ENCODE measurements at places on chromosomes 6 and 20.

DNA sequence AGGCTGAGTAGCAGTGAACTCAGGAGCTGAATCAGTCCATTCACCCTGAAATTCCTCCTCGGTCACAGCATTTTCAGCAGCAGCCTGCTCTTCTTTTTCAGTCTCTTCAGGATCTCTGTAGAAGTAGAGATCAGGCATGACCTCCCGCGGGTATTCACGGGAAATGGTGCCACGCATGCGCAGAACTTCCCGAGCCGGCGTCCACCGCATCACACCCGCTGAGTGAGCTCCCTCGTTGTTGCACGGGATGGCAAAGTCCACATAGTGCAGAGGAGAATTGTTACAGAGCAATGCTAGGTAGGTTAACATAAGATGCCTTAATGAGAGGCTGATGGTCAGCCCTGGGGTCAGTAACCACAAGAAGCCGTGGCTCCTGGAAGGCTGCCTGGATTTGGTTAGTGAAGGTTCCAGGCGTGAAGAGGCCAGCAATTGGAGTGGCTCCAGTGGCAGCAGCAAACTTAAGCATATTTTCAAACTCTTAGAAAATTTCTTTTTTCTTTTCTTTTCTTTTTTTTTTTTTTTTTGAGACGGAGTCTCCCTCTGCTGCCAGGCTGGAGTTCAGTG, 113.5 kb upstream of the HDAC2 start:
- no peak for DNase-seq

GRCh38 chr20:1423625-1424106, 30.8 kb upstream of the FKBP1A start:
- no peak for DNase-seq

DNA sequence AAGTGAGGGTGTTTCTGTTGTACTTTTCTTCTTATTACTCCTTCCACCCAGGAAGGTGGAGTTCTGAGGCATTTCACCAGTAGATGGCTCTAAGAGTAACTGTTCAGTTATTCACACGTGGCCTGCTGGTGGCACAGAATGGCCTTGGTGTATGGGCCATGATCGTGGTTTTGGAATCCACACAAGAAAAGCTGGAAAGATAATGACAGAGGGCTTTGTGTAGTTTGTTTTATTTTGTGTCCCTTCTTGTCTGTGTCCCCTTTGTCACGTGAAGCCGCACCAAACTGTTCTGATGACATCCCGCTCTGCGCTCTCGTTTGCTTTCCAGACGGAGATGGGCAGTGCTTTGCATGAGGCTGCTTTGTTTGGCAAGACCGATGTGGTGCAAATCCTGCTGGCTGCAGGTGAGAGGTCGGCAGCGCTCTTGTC, 93.4 kb downstream of the ANKS1A start:
- DNase-seq: no peak

DNA sequence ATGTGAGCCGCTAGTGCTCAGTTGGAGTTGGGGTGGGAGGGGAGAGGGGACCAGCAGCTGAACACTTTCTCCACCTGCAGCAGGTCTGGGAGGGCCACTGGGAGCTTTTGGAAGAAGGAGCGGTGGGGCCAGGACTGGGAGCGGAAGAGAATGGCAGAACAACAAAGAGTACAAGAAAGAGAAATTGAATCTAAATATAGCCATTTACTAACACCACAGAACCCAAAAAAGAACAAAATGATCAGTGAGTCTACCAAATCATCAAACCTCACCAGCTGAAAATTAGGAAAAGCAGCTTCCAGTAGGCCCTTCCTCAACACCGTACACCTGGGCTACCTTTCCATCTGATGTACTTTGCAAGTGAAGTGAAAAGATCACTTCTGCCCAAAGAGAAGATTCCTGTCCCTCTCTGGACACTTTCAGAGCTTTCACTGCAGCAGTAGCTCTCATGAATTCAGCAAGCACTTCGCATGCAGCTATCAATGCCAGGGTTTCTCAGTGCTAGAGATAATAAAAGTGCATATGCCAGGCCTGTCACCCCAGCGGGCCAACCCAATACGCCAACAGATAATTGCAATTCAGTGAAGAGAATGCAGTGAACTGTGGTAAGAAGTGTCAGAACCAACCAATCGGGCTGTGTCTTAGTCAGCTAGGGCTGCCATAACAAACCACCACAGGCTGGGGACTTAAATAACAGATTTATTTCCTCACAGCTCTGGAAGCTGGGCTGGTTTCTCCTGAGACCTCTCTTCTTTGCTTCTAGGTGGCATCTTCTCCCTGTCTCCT, 597 bp downstream of the LY86 start:
- no peak for DNase-seq

DNA sequence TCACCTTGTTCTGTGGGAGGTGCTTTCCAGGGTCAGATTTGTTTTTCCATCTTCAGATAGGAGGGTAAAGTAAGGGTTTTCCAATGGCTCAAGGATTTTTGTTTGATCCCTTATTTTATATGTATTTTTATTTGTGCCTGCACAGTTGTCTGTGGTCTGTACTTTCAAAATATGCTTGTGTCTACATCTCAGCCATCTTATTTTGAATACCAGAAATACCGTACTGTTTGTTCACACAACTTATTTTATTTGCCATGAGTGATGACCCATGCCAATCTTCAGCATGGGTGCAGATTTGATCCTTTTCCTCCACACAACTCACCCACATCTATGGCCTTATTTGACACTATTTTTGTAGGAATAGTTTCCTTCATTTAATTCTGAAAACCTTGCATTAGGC, 72.2 kb upstream of the PTCHD4 start:
- DNase-seq: no peak

DNA sequence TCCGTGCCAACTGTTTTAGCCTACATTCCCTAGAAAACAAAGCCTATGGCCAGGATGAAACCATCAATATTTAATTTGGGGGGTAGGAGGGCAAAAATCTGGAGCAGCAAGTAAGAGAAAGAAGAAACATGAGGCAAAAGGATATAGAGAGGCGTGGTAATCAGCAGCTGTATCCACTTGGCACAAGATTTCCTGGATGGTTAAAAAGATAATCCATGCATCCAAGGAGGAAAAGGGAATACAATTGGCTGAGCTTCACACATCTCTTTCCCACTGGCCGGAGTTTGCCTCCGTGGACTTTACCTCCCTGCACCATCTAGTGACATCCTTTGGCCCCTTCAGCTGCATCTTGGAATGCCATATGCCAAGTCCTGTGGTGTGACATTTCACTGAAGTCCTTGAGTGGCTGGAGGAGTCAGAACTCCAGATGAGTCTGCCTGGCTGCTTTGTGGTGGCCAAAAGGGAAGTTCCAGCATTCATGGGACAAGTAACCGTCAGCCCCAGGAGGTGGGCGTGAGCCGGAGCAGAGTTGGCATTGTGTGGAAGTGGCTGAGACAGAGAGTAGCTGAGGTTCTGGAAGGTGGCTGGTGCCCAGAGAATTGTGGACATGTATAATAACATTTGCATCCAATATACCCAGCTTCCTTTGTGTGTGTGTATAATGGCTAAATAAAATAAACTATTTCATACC, 13.7 kb upstream of the TMX4 start:
- DNase-seq: no peak

DNA sequence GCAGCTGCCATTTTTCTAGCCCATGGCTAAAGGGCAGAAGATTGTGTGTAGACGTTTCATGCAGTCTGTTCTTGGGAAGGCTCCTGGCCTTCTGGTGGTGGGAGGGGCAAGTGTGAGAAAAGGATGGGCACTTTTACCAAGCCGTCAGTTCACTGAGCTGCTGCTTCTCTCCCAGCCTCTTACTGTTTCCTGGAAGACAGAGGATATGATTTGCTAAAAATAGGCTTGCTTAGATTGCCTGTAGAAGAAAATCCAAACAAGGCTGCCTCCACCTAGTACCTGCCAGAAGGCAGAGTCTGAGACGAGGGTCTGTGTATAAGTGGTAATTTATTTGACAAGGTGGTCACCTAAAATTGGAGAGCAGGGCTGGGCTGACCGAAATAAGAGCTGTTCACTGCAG, 7.5 kb downstream of the KIZ start:
- DNase-seq: no peak

DNA sequence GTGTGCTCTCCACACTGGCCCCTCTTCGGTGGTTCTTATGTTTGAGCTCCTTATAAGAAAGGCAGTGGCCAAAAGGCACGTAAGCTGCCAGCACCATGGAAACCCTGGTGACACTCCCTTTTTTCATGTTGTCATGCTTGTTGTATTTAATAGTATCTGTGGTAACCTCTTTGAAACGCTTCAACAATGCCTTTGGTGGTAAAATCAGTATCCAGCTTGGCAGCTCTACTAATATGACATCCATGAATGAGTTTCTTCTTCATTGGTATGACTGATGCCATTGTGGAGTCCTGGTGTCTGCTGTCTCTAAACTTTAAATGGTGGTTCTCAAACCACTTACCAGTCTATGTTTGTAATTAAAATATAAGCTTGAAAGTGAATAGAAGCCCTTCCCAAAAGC, 10.7 kb upstream of the MYLK2 start:
- DNase-seq: no peak

- DNase-seq: no peak
Measured at GRCh38 chr6:45398075-45398813, 20.5 kb upstream of the SUPT3H start.

GRCh38 chr6:155738602-155739105, 283.0 kb upstream of the NOX3 start:
- no peak for DNase-seq

DNA sequence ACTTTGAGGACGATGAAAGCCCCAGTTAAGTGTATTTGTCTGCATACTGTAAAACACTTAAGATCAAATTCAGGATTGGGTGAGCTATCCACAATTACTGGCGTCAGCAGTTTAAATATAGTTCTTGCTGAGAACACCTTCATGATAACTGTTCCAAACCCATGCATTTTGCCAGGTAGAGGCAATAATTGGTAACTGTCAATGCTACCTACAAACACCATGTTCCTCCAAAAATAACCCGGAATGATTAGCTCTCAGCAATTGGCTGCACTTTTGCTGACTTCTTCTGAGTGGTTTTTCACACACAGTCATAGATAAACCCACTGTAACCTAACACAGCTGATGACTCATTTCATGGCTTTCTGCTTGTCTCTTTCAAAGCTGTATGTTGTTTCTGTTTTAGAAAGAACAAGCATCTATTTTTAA, 1358.6 kb upstream of the GJE1 start:
- DNase-seq: no peak

GRCh38 chr20:60553095-60553494, 594.9 kb downstream of the CDH26 start:
- no peak for DNase-seq

- DNase-seq: no peak
Measured at GRCh38 chr6:14797875-14798593, 447.8 kb upstream of the JARID2 start.

DNA sequence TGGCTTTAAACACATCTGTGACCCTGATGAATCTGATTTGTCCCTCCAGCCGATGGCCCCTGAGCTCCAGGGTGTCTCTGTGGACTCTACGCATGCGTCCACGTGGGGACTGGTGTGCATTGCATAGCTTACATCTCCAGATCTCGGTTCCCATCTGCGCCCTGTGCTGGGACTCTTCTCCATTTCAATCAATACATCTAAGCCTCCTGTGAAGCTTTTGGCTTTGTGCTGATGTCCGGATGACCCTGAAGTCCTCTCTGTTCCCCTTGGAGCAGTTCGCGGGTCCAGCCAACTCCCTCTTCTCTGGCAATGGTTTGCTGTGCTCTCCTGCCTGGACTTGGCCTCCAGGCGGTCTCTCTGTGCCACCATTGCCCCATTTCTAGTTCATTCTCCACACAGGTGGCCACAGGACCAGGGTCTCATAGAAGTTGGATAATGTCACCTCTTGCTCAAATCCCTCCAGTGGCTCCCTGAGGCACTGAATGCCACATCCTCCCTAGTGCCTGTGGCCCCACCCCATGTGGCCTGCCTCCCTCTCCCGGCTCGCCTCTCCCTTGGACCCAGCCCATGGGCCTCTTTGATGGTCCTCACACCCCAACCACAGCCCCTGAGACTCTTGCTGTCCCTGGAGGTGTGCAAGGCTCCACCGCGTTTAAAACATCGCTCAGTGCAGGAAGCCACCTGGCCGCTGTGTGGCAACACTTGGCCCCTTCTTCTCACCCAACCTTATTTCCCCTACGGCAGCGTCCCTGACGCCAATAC, 155.4 kb downstream of the SYCP2 start:
- DNase-seq: no peak
